ENCODE measurements at places on chromosomes 3 and 15. TPM values are rescaled to one million over a fixed set of nuclear protein-coding genes. Genes with fewer than 3 reads are reported as not detected.

DNA sequence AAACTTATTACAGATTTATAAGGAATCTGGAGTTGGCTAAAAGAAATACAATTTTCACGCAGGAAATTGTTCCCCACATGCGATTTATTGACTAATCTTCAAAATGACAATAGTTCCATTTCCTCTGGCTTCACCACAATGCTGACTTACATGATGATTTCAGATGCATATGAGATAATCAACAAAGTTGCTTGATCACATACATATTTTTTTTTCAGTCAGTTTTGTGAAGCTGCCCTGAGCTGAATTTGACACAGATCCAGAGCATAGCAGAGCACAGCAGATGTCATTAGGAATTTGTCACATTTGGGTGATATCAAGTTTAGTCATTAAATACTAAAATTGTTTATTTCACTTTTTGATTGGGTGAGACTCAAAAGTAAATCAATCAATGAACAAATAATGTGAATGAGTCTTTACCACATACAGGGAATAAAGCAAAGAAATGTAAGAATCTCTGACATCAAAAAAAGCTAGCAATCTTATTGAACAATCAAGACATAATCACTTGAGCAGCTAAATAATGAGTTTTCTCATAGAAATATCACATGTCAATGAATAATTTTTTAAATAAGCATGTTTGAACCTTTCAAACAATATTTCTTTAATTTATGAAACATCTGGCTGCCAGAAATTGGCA lies 18.3 kb downstream of the CPB1 start:
- DNase-seq, result no peak

GPR62 gene
- polyA plus RNA-seq, result not detected

- no peak for DNase-seq
Measured at GRCh38 chr3:102715030-102715697, 280.3 kb downstream of the ZPLD1 start.

DNA sequence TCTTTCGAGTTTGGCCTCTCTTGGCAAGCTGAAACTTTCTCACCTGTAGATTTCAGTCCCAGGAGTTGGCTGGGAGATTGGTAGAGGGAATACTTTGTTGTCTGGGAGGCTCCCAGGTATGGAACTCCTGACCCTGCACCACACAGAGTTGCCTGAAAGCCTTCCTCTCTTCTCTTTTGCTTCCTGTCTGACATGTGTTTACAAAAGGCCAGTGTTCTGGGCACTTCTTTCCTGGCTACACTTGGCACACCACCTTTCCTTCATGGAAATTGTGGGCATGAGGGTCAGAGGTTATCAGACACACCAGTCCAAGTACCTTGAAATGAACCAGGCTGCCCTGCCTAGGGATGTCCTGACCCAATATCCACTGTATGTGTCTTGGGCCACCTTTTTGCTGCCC lies 123.7 kb downstream of the ABHD5 start:
- no peak for DNase-seq

HRH1 gene
- polyA plus RNA-seq, result 1.6 TPM

ISG20 gene
- 132 TPM for polyA plus RNA-seq

- no peak for DNase-seq
Measured at GRCh38 chr3:152618529-152618928, 216.4 kb upstream of the P2RY1 start.

DNA sequence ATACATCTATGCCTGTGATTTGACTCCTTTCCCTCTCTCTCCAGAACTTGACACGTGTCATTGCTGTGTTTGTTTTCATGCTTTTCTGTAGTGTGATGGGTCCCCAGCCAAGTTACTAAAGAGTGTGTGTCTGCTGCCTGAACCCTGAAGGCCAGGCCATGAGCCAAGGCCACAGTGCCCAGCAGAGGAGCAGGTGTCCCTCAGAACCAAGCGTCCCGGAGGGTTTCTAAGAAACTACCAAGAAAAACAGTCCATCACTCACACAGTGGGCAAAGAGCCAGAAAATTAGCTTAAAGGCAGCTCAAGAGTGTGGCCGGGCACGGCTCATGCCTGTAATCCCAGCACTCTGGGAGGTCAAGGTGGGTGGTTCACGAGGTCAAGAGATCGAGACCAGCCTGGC lies 35.2 kb downstream of the FBXO45 start:
- no peak for DNase-seq

- no peak for DNase-seq
Measured at GRCh38 chr3:62811119-62811518, 64.1 kb downstream of the CADPS start.

DNA sequence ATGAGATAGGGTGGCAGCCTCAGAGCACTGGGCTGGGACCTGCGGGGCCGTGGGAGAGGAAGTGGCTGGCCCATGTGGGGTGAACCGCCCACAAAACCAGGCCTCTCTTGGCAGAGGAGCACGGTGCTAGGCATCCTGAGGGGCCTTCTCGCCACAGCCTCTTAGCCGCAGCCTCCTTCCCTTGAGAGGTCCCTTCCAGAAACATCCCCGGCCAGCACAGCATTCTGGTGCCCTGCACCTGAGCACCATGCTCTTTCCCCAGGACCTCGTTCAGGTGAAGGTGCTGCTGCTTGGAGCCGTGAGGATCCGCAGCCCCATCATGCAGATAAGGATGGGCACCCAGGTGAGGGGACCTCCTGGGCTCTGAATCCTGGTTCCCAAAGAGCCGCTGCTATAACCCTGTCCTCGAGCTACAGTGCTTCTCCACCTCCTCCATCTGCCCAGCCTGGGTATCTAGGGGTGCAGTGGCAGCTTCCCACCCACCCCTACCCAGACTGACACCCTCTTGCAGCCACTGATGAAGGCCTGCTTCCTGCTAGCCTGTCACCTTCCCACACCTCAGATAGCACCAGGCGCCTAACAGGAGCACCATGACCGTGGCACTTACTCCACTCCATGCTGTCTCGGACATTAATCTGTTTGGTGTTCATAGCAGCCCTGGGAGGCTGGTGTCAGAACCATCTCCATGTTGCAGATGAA lies 11.2 kb upstream of the TXNRD3 start:
- DNase-seq, result no peak

DNA sequence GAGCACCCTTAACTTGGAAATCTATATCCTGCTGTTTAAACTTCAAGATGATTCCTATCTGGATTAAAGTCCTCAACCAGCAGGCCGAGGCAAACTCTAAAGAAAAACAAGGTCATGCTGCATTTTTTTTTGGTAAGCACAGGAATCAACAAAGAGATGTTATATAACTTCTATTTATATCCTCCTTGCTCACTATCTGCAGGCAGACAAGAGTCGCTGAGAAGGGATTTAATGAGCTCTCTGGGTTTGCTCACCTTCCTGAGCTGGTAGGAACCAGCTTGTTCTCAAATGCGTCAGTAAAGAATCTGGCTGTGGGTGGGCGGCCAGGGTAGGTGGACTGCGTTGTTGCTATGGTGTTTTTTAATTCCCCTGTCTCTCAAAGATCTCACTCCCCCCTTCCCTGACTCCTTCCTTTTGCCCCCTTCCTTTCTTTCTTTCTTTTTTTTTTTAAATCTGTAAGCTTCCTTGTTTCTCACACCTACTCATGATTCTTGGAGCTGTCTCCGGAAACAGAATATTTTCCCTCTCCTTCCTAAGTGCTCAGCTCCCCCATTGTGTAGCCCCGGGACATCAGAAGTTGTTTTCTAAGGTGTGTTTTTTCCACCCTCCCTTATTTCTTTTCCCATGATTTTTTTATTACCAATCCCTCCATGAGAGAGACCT lies 228.8 kb upstream of the BHLHE40 start:
- DNase-seq, result peak; percentile 60

UCN2 gene
- polyA plus RNA-seq, result 0.65 TPM

- DNase-seq, result no peak
Measured at GRCh38 chr3:105367063-105367405, 325 bp downstream of the ALCAM start.

PAQR5 gene
- polyA plus RNA-seq, result 0.45 TPM

DNA sequence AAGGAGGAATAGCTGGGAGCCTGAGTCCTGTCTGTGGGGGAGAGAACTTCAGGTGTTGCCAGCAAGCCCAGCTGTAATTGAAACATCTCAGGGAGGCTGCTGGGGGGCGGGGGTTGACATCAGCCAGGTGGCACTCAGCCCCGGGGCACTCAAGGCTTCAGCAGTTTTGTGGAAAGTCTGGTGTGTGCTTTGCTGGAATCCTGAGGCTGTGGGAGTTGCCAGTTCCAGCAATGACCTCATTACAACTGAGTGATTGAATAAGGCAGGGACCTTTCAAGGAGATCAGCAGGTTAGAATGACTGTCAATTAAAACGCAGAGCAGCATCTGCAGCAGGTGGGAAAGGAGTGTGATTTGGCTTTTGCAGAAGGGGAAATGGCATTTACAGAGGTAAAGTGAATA lies 75.7 kb downstream of the FAM43A start:
- no peak for DNase-seq

- DNase-seq, result peak; percentile 90
Measured at GRCh38 chr3:194158942-194159439, 23.0 kb downstream of the HES1 start.

IQCF5 gene
- polyA plus RNA-seq, result not detected

DNA sequence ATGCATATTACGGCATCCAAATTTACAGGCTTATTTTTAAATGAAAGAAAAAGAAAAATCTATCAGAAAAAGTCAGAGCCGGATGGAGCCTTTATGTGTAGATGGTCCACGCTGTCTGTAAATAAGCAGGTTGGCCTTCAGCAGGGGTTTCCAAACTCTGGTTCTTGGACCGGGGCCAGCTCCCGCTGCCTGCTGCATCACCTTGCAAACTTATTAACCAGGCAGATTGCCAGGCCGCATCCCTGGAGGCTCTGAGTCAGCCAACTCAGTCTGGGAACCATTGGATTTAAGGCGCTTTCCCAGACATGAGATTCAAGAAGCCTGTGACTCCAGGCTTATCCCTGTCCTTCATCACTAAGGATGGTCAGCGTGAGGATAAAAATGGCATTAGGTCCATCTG lies 212.4 kb downstream of the OPA1 start:
- DNase-seq, result peak; percentile 84

DNA sequence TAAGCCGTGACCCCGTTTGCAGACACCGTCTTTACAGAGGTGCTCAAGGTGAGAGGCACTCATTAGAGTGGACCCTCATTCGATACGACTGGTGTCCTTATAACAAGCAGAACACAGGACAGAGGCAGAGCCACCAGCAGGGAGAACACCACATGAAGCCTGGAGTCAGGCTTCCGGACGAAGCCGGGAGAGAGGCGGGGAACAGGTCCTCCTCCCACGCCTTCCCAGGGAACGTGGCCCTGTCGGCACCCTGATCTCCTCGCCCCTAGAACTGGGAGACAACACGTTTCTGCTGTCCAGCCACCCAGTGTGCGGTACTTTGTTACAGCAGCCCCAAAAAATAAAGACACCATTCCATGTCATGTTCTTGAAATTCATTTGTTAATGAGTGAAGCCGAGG lies 33.6 kb downstream of the ZDHHC19 start:
- DNase-seq, result peak; percentile 65

PLS1 gene
- 279 TPM for polyA plus RNA-seq

GRCh38 chr15:88188300-88188699 lies 68.2 kb downstream of the NTRK3 start:
- DNase-seq, result no peak

DNA sequence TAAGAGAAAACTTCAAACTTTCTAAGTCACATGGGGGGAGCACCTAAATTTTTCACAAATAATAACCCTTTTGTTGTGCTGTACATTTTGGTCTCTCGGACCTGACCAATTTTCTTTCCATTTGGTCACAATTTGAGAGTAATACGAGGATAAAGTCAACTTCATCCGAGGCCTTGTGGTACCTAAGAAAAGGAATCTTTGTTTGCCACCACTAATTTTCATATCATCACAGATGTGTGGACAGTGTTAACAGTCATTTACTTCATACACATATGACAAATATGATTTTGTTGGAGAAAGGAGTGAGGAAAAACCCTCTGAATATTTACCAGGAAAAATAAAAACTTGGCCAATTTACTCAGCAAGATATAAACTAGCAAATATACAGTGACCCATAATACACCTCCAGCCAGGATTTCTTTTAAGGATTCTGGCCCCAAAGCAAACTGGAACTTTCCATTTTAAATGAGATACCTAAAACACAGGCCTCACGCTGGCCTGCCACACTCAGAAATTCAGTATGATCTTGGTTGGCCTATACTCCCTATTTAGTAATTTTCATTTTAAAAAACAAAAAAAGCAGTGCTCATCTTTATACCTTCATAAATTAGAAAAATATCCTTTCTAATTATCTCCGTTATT lies 40.7 kb downstream of the VGLL4 start:
- DNase-seq, result no peak

- no peak for DNase-seq
Measured at GRCh38 chr3:110623571-110623970, 448.0 kb upstream of the NECTIN3 start.

ASB14 gene
- polyA plus RNA-seq, result not detected

GRCh38 chr3:177822681-177823096 lies 625.4 kb upstream of the TBL1XR1 start:
- DNase-seq, result no peak

GRCh38 chr15:80507638-80508316 lies 103.6 kb downstream of the ARNT2 start:
- peak; percentile 18 for DNase-seq

GRCh38 chr15:101210058-101210457 lies 41.8 kb downstream of the CHSY1 start:
- DNase-seq, result no peak

DNA sequence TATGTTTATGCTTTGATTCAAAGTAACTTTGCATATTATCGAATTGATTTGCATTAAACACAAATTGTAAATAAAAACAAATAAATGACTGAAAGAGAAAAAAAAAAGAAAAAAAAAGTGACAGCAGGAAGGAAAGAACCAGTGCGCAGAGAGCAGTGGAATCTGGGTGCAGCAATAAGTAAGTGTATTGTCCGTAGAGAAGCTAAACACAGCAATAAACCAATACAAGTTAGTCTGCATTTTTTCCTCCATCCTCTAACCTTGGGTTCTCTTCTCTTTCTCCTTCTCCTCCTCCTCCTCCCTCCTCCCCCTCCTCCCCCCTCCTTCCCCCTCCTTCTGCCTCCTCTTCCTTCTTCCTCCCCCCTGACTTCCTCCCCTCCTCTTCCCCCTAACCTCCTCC lies 18.3 kb upstream of the ARL8B start:
- no peak for DNase-seq

- no peak for DNase-seq
Measured at GRCh38 chr3:173936316-173936715, 538.8 kb downstream of the NLGN1 start.

DNA sequence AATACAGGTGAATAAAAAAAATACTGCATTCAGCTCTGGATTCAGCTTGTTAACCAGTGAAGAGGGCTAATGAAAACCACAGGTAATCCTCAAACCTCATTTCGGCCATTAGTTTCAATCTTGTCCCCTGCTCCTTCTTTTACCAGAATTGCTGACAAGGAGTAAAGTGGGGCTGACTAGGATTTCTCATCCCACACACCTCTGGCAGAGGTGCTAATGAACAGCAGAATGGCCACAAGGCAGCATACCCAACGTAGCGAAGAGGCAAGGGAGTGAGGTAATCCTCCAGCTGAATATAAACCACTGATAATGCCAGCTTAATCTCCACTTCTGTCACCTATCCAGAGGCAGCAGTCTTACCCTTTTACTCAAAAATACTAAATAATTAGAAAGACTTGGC lies 248.8 kb upstream of the CDIN1 start:
- DNase-seq, result no peak

GRCh38 chr3:188759336-188760005 lies 412.3 kb upstream of the TPRG1 start:
- no peak for DNase-seq

Data from small intestine (tissue), 16 donors.